Fibroblast of pulmonary artery (primary cell): ENCODE measurements at places on chromosomes 11 and 22.
A peak's percentile ranks its signal among the peaks of the same experiment; 100 is the strongest.

- peak; percentile 13 for DNase-seq
These were observed 75.4 kb downstream of the AASDHPPT start for GRCh38 chr11:106152824-106153223.

GRCh38 chr22:36123673-36124630, 36.6 kb downstream of the APOL3 start:
- peak; percentile 96 for DNase-seq

DNA sequence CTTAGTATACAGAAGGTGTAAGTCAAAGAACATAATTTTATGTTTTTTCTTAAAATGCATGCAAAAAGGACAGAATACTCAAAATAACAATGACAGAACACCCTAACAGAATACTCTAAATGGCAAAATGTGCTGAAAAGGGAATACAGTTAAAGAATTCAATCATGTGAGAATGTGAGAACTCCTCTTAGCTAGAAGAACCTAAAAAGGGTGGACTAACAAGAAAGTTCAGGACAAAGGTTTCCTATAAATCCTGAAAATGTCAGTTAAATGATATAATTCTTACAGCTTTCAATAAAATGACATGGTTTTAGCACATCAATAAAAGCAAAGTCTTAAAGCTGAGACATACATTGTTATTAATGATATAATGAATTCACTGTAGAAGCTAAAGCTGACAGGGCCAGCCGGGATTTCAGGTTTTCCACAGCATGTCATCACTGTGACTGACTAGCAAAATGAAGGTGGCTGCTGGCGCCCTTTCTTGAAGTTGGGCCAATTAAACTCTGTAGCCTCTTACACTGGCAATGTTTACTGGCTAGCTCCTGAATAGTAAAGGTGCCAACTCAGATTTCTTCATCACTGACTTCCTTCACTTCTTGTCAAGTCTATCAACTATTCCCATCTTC, 244.4 kb downstream of the TTC28 start:
- DNase-seq, result no peak

GRCh38 chr11:111978028-111978771, 41.1 kb downstream of the DIXDC1 start:
- DNase-seq, result peak; percentile 83

DNA sequence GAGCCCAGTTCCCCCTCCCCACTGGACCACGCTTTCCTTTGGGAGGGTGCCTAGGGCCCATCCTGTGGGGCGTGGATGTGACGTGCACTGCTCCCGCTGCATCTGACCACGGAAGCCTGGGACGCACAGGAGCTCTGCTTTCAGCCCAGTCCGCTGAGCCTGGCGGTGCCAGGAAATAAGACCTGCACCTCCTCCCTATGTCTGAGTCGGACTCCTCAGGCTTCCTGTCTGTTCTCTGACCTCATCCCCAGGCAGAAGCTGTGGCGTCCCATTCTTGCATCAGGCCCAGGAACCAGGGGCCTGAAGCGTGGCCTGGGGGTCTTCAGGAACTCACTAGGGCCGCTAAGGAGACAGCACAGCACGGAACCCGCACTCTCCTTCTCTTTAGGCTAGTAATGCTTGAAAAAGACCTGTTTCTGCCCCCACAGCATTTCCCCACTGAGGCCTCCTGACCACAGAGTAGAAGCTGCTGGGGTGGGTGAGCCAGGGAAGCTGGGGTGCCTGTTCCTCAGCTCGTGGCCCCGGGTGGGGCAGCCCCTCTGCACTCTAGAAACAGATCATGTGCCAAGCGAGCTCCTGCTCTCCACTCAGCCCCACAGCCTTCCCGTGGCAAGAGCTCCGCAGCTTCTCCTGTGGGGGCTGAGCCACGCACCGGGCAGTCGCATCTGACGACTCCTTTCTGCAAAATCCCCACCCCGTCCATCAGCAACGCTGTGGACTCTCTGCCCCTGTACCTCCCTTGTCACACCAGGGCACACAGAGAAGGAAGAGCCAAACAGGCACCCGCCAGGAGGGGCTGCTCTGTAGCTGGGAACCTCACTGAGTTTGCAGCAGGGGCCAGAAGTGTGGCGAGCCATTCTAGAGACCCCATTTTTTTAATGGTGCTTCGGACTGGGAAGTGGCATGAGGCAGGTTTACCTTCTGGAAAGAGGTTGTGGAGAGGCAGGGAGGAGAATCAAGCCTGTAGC, 22.6 kb downstream of the MOV10L1 start:
- DNase-seq, result peak; percentile 92

DNA sequence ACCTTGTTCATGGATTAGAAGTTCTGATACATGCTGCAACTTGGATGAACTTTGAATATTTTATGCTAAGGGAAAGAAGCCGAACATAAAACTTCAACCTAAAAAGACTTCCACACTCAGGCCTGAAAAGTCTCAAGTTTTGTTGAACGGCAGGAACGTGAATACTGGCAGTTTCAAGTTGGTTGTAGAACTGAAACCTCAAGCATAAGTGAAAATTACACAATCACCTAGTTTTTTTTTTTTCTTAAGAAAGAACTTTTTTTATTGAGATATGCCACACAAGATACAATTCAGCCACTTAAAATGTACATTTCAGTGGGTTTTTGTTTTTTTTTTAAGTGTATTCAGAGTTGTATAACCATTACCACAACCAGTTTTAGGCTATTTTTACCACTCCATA, 50.8 kb upstream of the ADORA2A start:
- no peak for DNase-seq

GRCh38 chr11:116348226-116348625, 424.6 kb downstream of the BUD13 start:
- DNase-seq, result no peak

- DNase-seq, result no peak
These were observed 11.8 kb downstream of the TBC1D10A start for GRCh38 chr22:30314915-30315314.

DNA sequence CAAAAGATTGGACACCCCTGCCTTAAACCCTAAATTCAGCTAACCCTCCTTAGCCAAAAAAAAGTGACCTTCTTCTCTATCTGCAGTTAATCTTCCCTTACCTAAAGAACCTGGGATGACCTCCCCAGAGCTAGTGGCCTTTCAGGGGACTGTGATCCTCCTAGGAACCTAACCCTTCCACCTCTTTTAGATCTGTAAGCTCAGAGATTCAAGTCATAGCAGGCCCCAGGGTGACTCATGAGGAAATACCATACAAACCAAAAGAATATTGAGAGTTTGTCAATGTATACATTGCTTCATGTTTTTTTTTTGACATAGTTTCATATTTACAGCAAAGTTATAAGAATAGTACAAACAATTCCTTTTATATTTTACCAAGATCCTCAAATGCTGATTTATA, 38.3 kb upstream of the CXCR5 start:
- peak; percentile 39 for DNase-seq

DNA sequence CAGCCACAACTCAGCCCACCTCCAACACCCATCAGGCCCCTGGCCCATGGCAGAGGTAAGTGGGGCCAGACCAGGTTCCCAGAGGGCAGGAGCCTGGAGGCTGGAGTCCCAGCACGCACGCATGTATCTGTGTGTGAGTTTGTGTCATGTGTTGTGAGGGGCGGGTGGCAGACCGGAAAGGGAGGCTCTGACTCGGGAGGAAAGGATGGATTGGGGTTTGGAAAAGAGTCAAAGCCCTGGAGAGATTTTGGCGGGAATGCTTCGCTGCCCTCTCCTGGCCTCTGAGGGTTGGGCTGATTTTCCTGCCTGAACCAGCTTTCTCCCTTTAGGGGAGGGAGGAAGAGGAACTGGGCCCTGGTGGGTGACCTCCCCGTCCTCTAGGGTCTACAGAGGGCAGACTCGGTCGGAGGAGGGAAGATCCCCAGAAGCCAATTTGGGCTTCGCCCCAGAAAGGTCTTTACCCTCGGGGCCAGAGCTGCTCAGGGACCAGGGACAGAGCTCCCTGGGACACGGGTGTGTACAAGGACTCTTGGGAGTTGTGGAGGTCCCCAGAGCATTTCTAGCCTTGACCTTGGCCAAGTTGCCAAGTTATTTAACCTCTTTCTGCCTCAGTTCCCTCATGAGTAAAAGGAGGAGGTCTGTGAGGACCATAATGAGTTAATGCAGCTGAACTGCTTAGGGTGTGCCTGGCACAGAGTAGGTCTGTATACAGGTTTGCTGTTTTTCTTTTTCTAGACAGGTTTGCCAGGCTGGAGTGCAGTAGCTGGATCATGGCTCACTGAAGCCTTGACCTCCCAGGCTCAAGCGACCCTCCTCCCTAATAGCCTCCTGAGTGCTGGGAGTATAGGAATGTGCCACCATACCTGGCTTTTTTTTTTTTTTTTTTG, 6.9 kb downstream of the C11orf68 start:
- peak; percentile 80 for DNase-seq

DNA sequence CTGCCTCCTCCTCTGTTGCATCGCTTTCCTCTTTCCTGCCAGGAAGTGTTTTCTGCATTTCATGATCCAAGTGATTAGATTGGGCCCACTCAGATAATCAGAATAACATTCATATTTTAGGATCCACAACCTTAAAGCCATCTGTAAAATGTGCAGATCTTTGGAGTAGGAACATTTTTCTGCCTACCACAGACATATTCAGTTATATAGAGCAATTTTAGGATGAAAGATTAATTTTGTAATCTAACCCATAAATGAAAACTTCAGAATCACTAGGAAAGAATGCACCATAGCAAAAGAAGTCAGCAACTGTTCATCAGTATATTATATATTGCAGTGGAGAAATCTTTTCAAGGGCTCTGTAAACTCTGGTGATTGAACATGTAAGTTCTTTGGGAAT, 659.9 kb upstream of the LUZP2 start:
- DNase-seq, result no peak

DNA sequence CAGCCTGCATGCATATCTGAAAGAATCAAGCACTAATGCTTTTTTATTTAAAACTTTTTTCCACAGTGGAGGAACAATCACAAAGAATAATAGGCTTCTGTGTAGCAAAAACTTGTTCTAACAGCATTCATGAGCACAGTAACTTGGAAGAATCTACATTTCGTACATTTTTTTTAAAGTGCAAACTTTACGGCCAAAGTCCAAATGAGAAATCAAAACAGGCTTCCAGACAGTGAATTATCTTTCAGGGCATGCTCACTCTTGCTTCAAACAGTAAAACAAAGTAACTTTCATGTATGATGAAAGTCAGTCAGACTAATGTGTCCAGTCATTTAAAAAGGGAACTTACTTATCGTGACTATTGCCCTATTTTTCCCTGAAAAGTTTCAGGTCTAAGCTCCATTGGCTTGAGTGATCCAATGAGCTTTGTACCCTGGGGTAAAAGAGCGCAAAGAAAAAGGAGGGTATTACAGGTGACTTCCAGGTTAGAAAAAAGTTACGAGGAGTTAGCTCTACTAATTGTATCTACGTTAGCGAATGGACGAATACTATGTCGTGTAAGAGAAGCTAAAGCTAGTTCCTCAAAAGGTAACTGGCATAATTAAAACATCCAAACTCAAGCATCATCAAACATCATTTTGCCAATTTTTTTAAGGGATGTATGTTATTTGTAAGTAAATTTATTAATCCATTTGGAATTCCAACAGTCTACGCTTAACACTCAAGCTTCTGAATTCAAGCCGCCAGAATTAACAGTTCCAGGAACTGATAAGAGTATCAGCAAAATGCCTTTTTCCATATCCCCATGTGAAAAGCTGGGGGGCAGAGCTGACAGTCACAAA, 1.7 kb downstream of the PICALM start:
- DNase-seq, result no peak

GRCh38 chr22:45478108-45478771, 24.4 kb upstream of the FBLN1 start:
- DNase-seq, result peak; percentile 47

DNA sequence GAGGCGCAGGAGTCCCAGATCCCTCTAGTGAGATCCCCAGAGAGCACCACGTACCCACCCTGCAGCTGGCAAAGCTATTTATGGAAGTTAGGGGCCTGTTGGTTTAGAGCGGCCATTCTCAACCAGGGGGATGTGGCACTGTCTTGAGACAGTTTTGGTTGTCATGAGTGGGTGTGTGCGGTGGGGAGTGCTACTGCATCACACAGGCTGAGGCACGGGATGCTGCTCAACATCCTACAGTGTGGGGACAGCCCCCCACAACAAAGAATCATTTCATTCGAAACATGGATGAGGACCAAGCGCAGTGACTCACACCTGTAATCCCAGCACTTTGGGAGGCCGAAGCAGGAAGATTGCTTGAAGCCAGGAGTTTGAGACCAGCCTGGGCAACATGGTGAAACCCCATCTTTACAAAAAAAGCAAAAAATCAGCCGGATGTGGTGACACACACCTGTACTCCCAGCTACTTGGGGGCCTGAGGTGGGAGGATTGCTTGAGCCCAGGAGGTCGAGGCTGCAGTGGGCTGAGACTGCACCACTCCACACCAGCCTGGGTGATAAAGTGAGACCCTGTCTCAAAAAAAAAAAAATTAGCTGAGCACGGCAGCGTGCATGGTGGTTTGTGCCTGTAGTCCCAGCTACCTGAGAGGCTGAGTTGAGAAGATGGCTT, 28.2 kb downstream of the GGT5 start:
- DNase-seq, result no peak

DNA sequence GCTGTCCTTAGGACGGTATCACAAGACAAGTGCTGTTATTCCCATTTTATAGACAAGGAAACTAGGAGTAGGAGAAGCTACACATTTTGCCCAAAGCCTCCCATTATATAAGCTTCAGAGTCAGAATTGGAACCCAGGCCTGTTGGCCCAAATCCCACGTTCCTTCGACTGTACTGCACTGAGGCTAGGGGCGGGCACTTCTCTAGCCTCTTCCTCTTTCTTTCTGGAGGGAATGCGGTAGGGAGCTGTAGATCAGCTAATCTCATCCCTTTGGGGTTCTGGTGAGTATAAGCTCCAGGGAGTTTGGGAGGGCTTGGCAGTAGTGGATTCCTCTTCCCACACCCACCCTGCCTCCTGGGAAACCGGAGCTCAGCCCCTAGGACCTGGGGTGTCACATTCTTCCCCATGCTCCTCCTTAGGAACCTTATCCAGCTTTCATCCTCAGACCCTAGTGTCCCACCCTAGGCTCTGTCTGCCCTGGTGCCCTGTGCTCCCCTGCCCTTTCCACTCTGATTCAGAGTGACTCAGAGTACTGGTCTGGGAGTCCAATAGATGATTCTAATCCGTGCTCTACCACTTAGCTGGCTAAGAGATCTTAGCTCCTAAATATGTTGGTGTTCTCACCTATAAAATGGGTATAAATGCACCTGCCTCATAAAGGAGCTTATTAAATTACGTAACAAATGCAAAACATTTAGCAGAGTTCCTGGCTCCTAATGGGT, 29.3 kb downstream of the PHLDB1 start:
- no peak for DNase-seq

DNA sequence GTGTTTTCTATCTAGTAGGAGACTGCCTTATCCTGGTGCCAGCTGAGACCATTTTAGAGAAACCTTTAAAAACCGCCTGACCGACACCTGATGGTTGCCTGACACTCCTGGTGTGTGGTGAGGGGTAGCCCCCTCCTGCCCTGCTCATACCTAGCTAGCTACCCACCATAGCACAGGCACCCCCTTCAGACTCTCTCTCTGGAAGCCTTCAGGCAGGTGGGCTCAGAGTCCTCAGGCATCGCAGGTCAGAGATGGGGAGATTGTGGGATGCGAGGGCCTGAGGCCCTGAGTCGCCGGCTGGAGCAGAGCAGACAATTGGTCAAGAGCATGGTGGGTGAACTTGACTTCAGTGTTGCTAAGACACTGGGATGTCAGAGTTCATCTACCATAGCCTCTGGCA, 424.6 kb downstream of the BRD1 start:
- no peak for DNase-seq

GRCh38 chr11:19614370-19614940, 98.2 kb upstream of the NAV2 start:
- no peak for DNase-seq
